ENCODE measurements at places on chromosomes 2 and 18.

DNA sequence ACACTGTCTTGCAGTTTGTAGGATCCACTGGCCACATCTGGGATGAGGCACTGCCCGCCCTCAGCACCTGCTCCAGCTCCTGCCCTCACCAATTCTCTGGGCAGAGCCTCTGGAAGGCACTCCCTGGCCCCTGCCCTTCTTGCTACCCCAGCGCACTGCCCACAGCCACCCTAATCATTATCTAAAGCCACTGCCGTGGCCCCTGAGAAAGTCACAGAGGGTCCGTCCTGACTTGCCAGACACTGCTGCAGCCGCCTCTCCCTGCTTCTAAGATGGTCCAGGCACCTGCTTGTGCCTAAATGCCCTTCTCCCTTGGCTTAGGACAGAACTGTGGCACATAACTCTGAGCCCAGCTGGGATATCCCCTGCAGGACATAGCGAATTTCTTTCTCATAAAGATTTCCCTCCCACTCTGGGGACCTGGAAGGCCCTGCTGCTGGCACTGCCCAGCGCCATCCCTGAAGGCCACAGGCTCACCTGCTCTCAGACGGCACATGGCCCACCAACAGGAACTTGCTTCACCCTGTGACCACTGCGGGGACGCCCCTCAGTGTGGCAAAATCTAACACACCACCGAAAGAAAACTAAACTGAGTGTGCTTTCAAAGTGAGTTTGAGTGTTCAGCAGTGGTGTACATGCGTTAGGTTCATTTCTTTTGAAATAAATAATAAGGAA is 244.9 kb downstream of the HDAC4 start:
- DNase-seq: no peak

DNA sequence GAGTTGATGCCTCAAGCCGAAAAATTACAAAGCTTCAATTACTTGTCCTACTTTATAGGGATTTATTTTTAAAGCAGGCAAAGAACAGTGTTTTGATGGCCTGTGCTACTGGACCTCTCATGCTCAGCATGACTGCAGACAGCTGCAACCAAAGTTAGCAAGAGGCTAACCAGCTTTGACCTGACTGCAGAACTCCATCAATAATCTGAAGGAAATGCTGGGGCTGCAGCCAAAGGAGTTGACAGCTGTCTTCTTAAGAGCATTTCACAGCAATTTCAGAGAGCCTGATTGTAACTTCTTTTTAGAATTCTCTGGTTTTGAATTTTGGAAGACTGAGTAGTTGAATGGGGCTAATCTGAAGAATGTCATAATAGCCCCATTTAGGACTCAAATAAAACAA is 46.5 kb upstream of the SESTD1 start:
- DNase-seq: no peak

DNA sequence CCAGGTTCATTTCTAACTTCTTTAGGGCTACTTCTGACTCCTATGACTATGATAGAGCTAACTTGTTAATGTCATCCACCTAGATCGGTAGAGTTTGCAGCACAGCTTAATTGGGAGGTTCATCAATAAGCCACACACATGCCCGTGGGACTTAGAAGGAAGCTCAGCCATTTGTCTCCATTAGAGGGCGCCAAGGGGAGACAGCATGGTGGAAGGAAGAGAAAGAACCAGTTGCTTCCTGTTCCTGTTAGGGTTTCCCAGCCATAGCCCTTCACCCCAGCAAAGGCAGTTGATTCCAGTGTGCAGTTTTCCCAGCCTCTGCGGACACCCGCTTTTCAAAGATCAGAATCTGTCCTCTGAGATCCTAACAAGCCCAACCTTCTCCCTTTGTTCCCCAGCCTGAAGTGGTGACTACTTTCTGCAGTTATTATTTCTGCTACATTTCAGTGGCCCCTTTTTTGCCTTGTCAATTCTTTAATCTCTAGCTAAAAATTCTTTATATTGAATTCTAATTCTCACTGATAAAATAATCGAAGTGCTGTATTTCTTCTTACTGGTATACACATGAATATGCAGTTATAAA is 30.3 kb downstream of the MAIP1 start:
- peak; percentile 83 for DNase-seq

DNA sequence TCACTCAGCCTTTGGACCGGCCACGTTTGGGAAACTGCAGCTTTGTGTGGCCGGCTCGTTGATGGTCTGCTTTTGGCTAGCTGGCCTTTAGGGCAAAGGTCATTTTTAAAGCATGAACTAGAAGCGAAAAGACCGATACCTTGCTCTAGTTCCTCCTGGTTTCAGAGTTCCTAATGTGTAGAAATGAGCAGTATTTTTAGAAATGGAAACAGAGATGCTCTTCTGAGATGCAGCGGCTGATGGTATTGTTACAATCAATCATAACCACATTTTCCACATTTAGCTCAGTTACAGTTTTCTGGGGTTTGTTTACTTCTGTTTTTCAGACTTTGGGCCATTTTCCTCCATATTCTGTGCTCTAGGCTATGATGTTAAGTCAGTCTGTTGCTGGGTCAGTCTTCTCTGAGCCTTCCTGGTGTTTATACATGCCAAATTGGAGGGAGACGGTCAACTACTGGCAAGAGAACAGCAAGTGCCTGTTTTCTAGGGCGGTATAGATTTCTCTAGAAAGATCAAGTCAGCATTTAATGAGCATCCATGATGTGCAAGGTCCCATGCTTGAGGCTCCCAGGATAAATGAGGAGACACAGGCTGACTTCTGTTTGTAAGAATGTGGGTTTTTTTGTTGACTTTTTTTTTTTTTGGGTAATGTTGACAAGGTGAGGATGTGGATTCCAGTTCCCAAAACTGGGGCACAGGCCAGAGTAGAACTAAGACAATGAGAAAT is 28.0 kb downstream of the RNF144A start:
- DNase-seq: no peak

DNA sequence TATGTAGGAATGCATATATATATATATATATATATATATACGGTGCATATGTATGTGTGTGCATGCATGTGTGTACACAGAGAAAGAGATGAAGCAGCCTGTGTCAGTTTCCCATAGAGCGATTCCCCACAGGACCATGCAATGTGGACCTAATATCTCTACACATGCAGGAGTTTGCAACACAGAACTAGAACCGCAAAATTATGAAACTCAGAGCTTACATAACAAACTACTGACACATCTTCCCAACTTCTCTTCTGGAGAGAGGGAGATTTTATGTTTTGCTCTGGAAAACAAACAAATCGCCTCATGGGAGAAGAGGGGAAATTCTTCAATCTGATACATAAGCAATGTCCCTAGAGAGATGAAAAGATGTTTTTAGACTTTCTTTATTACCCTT is 377.2 kb downstream of the LRATD1 start:
- no peak for DNase-seq

- DNase-seq: no peak
These were observed 211.7 kb upstream of the LRATD1 start for GRCh38 chr2:14420851-14421250.

GRCh38 chr2:128145651-128146050 is 54.7 kb downstream of the UGGT1 start:
- DNase-seq: no peak

DNA sequence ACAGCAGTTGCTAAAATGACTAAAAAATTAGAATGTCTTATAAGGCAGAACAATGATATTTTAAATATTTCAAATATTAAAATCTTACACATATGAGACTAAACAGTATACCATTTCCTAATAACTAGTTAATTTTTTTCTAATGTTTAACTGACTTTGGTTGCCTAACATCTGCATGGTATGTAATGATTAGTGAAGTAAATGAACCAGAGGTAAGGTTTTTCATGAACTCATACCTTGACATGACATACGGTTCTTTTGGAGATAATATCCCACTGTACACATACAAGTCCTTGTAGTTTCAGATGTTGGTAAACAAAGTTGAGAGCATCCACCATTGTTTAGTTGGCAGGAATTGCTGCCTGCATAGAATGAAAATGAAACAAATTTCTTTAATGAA is 1360.2 kb downstream of the LRP1B start:
- DNase-seq: no peak

GRCh38 chr2:112817082-112817689 is 19.4 kb downstream of the IL1B start:
- DNase-seq: no peak

DNA sequence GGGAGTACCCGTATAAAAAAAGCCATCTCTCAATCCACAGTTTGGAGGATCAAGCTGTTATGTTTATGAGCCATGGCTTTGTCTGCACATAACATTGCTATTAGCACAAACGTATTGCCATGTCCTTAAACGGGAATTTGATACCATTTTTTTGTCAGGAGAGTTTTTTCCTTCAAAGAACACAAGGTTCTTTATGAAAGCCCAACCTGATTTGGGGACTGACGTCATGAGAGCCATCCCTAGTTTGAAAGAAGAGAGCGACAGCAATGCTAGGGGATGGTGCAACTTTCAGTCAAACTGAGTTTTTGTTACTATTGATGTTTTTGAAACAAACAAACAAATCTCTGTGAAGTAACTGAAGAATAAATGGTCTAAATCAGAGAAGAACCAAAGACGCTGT is 376.6 kb downstream of the EIPR1 start:
- no peak for DNase-seq

DNA sequence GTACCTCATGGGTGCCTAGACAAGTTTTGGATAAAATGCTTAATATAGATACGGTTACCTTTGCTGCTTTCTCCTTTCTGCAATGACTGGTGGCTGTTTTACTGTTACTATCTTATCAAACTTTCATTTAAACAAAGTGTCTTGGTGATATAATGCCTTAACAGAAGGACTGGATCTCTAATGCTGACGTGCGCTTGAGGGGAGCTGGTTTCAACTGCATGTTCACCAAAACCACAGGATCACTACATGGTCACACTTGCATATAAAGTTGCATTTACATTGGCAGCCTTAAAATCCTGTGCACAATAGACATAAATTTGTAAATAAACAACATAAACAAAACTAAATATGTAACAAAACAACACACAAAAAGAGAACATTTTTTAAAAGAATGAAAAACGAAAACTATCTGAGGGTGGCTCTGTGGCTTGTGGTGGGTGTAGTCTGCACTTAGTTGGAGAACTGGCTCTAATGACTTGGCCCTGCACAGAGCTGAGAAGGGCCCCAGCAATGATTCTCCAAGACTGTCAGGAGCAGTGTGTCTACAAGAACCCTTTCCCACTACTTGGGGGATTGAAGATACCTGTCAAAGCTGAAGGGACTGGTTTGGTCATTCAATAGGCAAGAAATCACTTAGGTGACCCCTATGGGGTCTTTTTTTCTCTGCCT is 135.5 kb downstream of the UXS1 start:
- no peak for DNase-seq

GRCh38 chr2:22283436-22283835 is 1101.5 kb upstream of the KLHL29 start:
- DNase-seq: no peak

- DNase-seq: no peak
These were observed 624.8 kb upstream of the RAB6C start for GRCh38 chr2:129354631-129355030.

GRCh38 chr18:57194622-57195021 is 47.7 kb downstream of the BOD1L2 start:
- no peak for DNase-seq

- no peak for DNase-seq
These were observed 137.8 kb upstream of the GYPC start for GRCh38 chr2:126518196-126518595.

GRCh38 chr2:24111407-24111901 is 11.7 kb downstream of the PFN4 start:
- DNase-seq: no peak

- no peak for DNase-seq
These were observed 371.9 kb downstream of the NBAS start for GRCh38 chr2:15189216-15189615.

DNA sequence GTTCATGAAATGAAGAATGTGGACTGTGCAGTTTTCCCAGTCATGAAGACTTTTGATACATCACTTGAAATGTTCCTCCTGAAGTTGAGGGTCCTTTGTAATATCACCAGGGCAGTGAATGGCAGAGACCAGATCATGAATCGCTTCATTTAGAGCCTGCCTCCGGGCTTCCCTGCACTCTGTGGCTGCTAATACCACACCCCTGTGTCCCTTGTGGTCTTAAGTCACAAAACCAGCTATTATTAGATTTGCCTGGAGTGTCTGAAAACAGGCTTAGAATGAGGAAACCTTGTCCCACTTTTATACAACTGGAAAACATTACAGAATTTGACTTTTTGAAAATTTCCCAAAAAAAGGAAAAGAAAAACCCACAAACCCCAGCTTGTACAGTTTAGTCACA is 147.9 kb downstream of the MGAT5 start:
- DNase-seq: no peak

DNA sequence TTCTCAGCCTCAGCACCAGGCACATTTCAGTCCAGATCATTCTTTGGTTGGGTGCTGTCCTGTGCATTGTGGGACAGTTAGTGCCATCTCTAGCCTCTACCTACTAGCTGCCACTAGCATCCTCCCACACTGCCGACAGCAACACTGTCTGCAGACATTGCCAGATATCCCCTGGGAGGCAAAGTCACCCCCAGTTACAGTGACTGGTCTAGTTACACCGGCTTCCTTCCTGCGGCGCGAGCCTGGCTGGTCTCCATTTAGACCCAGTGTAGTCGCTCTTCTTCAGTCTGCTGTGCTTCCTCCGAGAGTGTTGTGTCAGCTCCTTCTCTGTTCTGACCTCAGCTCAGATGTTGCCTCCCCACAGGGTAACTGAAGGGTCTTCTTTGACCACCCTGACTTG is 283.1 kb downstream of the PHLPP1 start:
- DNase-seq: no peak

DNA sequence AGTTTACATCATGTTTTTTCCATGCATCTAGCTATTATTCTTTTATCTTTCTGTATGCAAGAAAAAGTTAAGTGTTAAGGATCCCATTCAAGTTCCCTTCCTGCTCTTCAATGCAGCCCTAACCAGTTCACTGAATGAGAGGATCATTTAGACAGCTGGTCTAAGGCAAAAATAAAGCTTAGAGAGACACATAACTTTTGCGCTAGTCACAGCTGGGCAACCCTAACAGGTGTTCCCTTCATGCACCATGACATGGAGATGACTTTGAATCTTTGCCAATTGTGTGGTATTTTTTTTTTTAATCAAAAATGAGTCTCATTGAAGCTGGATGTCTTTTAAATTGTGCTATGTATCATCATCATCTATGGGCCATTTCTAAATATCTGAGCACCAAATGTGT is 393.8 kb upstream of the CYRIA start:
- no peak for DNase-seq

DNA sequence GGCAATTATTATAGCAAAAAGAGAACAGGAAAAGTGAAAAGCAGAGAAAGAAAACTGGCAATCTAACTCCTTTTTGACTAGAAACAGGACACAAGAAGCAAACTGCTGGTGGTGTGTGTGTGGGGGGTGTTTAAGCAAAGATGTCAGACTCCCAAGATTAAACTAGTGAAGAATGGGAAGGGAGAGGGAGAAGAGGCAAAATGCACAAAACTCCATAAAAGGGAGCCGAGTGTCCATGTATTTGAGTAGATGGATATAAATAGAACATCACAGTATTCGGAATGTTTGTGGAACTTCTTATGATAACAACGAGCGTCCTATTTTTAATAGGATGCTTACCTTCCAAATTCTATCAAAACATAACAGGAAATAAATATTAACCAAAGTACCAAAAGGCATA is 179.8 kb upstream of the TRIB2 start:
- no peak for DNase-seq
